PC-3 (cell line): ENCODE measurements at places on chromosomes 16 and 17.

- DNase-seq: no peak
Measured at GRCh38 chr16:53950677-53951076, 246.7 kb downstream of the FTO start.

DNA sequence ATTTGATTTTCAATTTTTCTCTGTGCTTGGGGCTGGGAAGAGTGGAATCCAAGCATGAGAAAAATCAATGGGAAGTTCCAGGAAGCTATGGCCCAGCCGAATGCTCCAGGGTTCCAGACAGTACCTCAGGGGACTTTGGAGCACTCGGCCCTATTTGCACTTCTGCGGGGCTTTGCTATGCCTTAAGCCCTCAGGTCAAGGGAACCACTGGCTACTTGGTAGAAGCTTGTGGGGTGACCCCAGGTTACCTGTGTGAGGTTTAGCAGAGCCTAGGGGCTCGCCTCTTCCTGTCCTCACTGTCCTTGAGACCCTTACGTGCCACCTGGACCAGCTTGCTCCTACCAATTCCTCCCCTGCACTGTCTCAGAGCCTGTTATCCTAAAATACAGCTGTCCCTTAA lies 121.3 kb downstream of the MGAT5B start:
- DNase-seq: no peak

DNA sequence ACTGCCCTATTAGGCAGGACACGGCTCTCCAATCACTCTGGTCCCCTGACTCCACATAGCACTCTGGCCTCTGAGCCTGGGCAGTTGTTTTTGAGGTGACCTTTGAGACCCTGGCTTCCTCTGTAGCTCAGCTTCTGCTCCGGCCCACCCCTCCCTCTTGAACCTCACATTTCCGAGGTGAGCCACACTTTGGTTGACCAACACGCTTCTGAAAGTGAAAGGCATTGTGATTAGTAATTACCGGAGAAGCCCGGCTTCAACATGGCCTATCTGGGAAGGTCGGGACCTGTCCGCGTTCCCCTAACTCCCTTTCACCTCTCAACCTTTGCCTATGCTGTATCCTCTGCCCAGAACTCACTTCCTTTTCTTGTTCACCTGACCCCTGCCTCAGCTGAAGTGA lies 10.3 kb upstream of the ITGAX start:
- DNase-seq: no peak

DNA sequence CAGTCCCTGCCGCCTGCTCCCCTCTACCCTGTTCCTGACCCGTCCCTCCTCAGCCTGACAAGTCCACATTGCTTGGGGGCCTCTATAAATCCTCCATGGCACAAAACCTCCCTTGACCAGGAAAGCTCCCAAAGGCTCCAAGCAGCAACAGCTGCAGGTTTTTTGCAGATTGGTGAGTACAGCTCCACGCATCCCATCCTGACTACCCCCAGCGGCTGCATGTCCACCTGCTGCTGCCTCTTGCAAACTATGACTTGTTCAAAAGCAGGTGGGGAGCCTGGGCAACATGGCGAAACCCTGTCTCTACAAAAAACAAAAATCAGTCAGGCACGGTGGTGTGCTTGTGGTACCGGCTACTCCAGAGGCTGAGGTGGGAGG lies 122.8 kb downstream of the ANKRD11 start:
- no peak for DNase-seq

DNA sequence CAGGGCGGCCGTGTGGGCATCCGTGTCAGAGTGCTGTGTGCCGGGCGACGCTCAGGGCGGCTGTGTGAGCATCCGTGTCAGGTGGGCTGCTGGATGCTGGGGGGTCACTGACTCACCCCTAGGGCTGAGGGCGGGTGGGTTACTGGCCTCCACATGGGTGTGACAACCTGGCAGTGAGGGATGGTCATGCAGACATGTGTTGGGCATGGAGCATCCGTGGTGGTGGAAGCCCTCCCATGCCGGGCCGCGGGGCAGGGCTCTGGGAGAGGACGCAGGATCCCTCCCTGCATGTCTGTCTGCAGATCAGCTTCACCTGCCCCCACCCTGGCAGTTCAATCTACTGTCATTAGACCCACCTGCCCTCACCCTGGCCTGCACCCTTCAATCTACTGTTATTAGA lies 56.3 kb downstream of the METRNL start:
- no peak for DNase-seq

DNA sequence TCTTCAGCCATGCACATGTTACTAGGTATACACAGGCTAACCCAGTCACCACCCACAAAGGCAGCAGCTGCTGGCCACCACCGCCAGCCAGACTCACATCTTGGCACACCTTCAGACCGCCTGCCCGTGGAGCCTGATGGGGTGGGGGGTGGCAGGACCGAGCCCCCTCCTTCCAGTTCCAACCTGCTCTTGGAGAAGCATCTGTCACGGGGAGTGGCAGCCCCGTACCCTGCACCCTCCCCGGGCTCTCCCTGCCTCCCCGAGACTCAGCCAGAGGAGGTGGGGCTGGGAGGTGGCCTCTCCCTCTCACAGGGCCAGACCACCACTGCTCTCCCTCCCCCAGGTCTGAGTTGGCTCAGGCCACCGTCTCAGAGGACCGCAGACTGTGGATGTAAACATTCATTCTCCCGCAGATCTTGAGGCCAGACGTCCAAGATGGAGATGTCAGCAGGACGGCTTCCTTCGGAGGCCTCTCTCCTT lies 11.3 kb upstream of the RBFOX3 start:
- DNase-seq: no peak

DNA sequence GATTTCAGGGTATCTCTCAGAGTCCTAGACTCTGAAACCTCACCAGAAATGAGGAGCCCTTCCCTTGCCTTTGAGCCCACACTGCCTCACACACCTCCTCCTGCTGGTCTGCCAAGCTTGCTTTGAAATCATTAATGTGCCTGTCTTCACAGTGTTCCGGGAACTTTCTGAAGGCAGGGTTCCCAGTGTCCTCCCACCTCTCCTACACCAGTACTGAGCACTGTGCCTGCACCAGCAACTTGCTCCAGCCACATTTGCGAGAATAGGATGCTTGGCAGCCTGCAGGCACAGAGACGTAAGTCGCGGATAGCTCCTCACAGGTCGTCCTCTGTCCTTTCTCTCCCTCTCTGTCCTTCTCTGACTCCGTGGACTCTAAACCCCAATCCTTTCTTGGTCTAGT lies 408.4 kb upstream of the EEF2KMT start:
- no peak for DNase-seq

DNA sequence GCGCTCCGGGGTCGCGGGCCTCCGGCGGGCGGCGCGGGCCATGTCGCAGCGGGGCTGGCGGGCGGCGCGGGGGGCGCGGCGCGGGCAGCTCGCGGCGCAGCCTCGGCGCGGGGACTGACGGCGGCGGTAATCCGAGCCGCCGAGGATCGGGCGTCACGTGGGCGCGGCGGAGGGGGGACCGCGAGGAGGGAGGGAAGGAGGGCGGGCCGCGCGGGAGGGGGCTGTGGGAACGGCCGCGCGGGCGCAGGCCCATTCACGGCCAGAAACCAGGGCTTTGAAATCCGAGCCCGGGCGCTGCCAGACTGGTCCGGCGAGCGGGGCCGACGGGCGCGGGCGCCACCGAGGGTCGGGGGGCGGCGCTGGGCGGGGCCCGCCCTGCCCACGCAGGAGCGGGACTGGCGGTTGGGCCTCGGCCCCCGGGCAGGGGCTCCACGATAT lies at the start of gene MTSS2:
Gene MTSS2 (minus strand): TSS at position 116 of the 438 bp plus-strand sequence. CDS start 262 bp downstream, outside the sequence.
- peak; percentile 78 for DNase-seq

GRCh38 chr16:83102336-83102735 lies 475.6 kb downstream of the CDH13 start:
- no peak for DNase-seq
